ENCODE measurements at places on chromosomes 11 and 22.

- DNase-seq = no peak
These were observed 30.5 kb upstream of the TTLL12 start for GRCh38 chr22:43217285-43218030.

DNA sequence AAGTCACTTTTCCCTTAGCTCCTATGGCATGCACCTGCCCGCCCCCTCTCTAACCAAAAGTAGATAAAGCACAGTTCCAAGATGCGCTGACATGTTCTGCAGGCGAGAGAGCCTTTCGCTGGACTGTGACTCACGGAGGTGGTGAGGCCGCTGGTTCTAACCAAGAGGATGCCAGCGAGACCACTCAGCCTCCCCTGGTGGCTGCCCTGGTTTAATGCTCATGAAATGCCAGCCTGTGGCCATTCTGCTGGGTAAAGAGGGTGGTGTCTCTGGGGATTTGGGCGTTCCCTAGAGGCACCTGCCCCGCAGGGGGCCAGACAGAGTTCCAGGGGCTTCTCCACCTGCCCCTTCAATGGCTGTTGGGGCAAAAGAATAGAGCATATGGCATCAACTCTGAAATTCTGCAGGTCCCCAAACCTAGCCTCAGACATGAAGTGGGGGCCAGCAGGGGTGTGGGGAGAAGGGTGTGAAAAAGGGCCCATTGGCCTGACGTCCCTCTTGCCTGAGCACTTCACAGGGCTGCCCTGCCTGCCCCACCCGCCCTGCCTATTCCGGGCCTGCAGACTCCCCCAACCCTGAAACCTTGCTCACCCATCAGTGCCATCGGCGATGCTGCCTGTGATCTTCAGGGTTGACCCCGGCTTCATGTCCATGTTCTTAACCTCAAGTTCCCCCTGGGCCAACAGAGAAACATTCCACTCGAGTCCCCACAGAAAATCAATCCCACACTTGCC lies 8.5 kb downstream of the LGALS2 start:
- no peak for DNase-seq

GRCh38 chr22:45870011-45870410 lies 107.0 kb downstream of the WNT7B start:
- DNase-seq = no peak

- DNase-seq = no peak
These were observed 114.2 kb upstream of the IGLL5 start for GRCh38 chr22:22773427-22773826.

GRCh38 chr22:48959496-48959895 lies 868.2 kb downstream of the BRD1 start:
- no peak for DNase-seq

DNA sequence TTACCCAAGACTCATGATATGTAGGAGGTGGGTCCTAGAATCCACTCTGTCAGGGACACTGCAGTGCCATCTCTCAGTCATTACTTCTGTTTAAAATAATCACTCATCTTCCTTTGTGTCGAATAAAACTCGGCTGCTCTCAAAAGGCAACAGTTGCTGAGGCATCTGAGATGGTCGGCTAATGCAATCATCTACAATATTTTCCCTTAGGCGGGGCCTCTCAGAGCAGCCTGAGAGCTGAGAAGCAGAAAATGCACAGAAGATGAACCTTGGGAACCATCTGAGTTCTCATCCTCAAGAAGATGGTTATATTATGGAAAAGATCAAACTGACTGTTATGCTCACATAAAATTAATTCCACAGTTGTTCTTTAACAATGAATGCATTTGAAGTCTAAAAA lies 1518.2 kb upstream of the TENM4 start:
- DNase-seq = no peak

DNA sequence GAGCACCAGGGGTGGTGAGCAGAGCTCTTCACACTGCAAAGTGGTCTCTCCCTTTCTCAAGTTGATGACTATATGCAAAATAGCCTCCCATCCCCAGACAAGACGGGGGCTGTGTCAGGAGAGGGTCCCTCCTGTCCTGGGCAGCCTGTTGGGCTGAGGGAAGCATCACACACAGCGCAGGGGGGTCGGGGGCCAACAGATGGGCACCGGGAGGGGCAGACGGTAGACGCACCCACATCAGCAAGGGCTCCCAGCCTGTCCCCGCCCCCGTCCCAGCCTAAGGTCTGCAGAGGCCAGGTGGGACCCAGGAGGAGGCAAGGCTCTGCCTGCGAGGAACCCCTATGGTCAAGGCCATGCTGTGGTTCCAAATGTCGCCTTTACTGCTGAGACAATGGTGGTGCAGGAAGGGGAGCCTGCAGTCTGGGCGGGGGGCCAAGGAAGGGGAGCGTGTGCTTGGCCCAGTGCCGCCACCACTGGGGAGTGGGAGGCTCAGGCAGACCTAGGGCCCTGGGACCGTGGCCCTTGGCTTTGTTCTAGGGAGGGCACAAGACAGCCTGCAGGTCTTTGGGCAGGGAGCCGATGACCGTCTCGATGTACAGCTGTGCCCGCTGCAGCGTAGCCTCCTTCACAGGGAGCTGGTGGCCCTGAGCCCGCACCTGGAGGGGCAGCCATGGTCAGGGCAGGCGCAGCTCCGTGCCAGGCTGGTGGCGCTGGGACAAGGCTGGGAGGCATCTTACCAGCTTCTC lies 4.3 kb upstream of the PLXNB2 start:
- no peak for DNase-seq

GRCh38 chr11:1844221-1845094 lies 5.7 kb downstream of the TNNI2 start:
- no peak for DNase-seq

GRCh38 chr22:43269646-43270045 lies 73.5 kb downstream of the SCUBE1 start:
- no peak for DNase-seq

- peak; percentile 51 for DNase-seq
These were observed 658 bp upstream of the ARFGAP2 start for GRCh38 chr11:47177229-47177845.

DNA sequence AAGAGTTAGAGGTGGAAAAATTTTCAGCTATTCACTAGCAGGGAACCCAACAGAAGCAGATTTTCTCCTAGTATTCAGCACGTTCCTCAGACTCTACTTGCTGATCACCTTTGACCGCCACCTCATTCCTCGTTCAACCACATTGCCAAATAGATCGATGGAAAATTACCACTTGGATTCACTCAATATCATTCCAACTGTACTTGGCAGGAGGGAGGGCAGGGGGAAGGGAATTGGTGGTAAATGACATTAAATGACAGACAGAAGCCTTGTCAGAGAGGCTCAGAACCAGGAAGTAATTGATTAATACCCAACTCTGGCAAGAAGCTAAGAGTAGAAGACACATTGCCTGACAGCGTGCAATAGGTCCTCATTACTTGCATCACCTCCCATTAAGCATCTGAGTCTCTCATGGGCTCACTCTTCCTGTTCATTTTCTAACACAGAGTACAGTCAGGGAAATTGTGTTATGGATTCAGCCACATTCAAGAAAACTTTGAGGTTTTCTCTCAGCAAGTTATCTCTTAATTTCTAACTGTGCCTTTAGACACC lies 240.5 kb upstream of the FAT3 start:
- no peak for DNase-seq

DNA sequence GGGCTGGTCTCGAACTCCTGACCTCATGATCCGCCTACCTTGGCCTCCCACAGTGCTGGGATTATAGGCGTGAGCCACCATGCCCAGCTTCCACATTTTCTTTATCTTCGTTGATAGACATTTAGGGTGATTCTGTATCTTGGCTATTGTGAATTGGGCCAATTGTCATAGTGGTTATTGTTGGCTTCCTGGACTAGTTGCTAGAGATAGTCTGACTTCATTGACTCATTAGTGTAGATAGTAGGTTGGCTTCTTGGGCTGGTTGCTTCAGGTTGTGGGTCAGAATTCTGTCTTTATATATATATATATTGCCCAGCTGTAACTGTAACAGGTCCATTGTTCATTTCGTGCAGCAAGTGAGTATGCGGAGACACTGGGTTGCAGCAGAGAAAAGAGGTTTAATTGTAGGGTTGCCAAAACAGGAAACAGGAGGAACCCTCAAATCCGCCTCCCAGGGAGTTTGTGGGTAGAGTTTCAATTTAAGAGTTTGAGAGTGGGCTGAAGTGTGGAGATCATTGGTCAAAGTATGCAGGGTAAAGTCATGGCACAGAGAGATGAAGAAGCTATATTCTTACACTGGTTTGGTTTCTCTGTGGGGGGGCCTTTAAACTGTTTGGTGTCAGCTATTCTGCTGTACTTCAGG lies 22.0 kb downstream of the ATG13 start:
- DNase-seq = no peak

DNA sequence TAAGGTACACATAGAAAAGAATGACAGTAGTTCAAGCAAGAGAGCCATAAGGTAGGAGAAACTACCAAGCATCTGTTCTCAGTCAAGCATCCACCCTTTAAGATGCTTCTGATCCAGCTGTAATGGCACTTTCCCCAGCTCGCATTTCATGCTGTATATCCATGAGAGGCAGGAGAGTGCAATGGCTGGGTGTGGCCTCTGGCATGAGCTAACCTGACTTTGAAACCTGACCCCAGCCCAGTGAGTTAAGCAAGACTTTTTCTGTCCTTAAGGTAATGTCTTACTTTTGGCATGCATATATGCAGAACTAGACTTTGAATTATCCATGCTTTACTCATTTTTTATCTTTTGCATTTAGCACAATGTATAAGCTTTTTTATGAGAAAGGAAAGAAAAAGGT lies 79.8 kb upstream of the CNTN5 start:
- no peak for DNase-seq

GRCh38 chr11:2444821-2445745 lies at the start of gene KCNQ1:
Gene KCNQ1 (plus strand): TSS chr11:2445008. CDS start chr11:2445099, 91 bp downstream.
- DNase-seq = peak; percentile 20

GRCh38 chr11:2460540-2461252 lies 15.9 kb downstream of the KCNQ1 start:
- DNase-seq = no peak

GRCh38 chr11:125091247-125091876 lies 20.1 kb downstream of the TMEM218 start:
- no peak for DNase-seq

GRCh38 chr11:68021167-68021787 lies 9.2 kb upstream of the NDUFS8 start:
- no peak for DNase-seq

- DNase-seq = no peak
These were observed 9.9 kb upstream of the NUP160 start for GRCh38 chr11:47857892-47858543.

DNA sequence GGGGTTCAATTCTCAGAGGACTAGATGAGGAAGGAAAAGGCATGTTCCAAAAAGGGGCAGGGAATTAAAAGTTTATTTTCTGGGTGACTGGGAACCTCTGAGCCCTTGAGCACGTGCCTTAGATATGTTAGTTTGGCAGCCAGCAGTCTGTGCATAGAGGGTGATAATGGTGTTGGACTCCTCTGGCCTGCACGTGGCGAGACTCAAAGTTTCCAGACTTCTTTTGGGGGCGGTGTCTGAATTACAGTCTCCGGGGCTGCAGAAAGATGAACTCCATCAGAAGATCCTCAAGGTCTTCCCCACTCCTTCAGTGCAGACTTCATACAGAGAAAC lies 861 bp upstream of the ZNRF3 start:
- no peak for DNase-seq

DNA sequence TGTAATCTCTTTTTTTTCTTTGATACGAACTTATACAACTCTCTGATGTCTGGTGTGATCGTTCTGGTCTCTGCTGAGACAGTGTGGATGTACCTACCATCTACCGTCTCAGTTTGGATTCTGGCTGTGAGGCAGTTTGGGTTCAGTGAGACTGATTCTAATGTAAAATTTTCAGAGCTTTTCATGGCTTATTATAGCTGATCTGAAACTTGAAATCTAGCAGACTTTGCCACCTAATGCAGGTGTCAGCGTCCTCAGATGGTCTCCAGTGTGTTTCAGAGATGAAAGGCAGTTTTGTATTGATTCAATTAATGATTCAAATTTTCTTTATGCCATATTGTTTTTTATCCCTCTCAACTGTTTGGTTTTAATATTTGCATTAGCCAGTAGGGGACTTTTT lies 35.9 kb downstream of the PPFIBP2 start:
- DNase-seq = no peak

GRCh38 chr11:1049911-1050580 lies 13.5 kb upstream of the MUC6 start:
- no peak for DNase-seq

GRCh38 chr11:107740271-107740670 lies 28.4 kb upstream of the SLN start:
- no peak for DNase-seq

DNA sequence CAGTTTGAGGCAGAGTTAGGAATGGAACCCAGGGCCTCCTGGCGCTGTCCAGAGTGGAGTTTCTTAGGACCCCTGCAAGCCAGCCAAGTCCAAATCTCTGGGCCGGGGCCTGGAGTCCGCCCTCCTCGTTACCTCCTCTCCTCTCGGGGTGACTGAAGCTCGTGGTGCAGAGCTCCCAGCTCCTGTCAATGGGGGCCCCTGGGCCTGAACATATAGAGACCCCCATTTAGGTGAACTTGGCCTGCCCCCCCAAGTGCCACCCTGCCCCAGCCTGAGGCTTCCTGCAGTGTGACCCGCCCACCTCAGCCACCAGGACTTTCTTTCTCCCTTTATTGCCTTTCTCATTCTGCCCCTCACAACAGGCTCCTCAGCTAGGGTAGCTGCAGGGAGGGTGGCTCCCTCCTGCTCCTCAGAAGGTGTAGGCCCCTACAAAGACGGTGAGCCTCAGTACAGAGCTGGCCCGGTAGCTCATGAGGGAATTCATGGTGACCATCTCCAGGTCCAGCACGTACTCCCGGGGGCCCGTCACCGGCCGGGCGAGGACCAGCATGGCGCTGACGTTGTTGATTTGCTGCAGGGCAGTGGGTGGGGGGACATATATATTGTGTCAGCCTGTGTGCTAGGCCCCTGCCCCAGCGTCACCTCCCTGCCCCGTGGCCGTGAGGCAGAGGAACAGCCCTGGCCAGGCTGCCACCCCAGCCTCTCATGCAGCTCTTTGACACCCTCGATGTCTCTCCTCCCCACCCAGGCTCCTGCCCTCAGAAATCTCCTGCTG lies 5.9 kb downstream of the EFEMP2 start:
- no peak for DNase-seq

GRCh38 chr11:118532091-118532490 lies 1.1 kb downstream of the TMEM25 start:
- DNase-seq = no peak

GRCh38 chr11:46637546-46637945 lies 20.2 kb downstream of the ATG13 start:
- no peak for DNase-seq

- DNase-seq = no peak
These were observed 4.1 kb downstream of the NEU3 start for GRCh38 chr11:74992852-74993251.

- DNase-seq = no peak
These were observed 121.0 kb upstream of the MPPED2 start for GRCh38 chr11:30707110-30707509.

DNA sequence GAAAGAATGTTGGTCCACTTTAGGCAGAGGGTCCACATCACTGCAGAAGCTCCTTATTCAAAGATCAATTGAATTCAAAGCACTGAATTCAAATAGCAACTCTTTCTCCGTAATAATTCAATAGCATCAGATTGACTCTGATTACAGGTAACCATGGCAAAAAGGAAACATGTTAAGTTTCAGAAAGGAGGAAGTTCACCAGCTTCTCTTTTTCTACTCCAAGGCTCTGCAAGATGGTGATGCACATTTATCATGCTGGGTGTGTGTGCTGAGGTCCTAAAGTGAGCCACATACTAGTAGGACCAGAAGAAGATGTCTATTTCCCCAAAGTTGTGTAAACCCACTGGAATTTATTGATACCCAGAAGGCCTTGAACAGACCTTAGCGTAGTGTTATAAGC lies 18.0 kb upstream of the DRD2 start:
- no peak for DNase-seq

GRCh38 chr22:49658902-49659280 lies 168.8 kb downstream of the BRD1 start:
- DNase-seq = no peak

GRCh38 chr11:76119032-76119431 lies 87.3 kb downstream of the WNT11 start:
- DNase-seq = no peak
